ENCODE measurements at places on chromosomes 12 and 14.

GRCh38 chr12:28780096-28780495 lies 369.0 kb upstream of the FAR2 start:
- no peak for DNase-seq

- DNase-seq = no peak
Observed at GRCh38 chr12:49366096-49366651, 1.1 kb upstream of the SPATS2 start.

DNA sequence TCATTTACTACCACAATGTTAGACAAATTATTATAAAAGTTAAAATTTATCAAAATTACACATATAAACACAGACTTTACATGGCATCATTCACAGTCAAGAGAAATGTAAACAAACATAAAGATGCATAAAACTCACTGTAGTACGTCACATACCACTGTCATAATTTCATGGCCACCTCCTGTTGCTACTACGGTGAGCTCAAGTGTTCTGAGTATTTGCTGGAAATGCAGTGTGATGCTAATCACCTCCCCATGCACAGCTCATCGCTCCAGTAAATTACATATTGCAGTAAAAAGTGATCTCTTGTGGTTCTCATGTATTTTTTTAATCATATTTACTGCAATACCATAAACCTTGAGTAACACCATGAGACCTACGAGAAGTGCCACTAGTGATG lies 247.7 kb upstream of the SFSWAP start:
- no peak for DNase-seq

- DNase-seq = no peak
Observed at GRCh38 chr14:22906073-22906472, 12.9 kb downstream of the RBM23 start.

- no peak for DNase-seq
Observed at GRCh38 chr14:20417250-20418186, 4.2 kb upstream of the TEP1 start.

- no peak for DNase-seq
Observed at GRCh38 chr12:75750716-75751306, 239.4 kb upstream of the KRR1 start.

GRCh38 chr12:122318607-122319605 lies 52.6 kb upstream of the VPS33A start:
- DNase-seq = no peak

DNA sequence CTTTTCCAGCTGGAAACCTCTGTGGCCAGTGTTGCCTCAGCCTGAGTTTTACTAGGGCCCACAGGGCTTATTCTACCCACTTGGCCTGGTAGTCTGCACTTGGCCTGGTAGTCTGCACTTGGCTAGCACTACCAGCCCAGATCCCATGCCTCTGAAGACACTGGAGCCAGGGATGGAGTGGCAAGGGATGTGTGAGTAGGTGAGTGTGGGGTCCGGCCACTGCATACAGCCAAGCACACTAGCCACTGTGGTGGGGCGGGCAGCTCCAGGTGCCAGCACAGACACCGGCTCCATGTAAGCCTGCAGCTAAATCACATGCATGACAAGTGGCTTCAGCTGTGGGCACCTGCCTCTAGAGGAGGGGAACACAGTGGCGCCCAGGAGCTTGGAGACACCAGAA lies 63.4 kb upstream of the NAV3 start:
- no peak for DNase-seq

GRCh38 chr14:90354551-90355298 lies 23.0 kb upstream of the NRDE2 start:
- DNase-seq = no peak

- no peak for DNase-seq
Observed at GRCh38 chr12:2958432-2959191, 585 bp upstream of the TEAD4 start.

DNA sequence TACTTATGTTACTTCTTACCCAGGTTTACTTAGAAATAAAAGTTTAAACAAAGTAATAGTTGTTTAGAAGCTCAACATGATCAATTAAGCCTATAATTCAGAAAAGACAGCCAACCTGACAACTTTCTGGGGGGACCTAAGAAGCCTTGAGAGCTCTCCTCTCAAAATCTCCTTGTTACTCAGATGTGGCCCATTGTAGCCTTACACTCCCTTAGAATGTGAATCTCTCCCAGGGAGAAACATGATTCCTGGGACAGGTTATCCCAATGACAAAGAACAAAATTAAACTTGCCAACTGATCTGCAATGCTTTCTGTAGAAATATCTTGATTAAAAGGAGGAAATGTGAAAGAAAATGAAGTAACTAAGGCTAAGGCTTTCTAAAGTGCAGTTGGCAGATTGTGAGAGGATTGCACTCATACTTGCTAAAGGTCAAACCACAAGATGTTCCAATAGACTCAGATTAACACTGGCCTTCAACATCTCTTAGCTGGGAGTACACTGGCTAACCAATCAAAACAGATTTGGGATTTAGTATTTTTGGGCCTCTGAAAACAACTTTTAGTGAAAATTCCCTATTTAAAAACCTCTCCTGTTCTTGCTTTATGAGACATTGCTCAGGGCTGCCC lies 72.3 kb upstream of the TMX1 start:
- DNase-seq = no peak

DNA sequence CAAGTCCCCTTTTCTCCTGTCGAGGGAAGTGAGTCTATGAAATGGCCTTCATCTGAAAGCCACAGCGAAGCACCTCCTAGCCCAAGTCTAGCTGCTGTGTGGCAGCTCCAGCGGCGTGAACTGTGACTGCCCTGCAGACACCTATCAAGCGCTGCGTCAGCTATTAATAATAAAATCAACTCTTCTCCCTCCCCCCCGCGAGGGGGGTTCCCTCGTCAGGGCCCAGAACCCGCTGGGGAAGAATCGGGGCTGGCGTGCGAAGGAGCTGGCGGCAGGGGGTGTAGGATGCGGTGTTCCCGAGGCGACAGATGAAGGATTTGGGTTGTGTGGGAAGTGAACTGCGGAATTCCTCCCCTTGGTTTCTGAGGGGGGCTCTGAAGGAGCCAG lies 662 bp upstream of the ATP2A2 start:
- peak; percentile 47 for DNase-seq

DNA sequence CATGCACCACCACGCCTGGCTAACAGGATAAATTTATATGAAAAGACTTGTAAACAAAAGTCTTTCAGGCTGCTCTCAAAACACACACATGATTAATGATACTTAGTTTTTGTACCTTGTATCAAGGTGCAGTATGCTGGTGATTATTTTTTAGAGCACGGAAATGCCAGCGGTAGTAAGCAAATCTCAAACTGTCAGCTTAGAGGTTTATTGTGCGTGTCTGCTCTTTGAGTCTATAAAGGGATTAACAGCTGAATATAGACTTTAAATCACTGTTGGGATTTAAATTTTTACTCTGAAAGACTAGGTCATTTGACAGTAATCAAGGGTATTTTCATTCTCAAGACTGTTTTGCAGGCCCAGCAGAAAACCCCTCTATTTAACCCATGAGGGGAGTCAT lies 50.5 kb downstream of the PLEKHA5 start:
- no peak for DNase-seq

DNA sequence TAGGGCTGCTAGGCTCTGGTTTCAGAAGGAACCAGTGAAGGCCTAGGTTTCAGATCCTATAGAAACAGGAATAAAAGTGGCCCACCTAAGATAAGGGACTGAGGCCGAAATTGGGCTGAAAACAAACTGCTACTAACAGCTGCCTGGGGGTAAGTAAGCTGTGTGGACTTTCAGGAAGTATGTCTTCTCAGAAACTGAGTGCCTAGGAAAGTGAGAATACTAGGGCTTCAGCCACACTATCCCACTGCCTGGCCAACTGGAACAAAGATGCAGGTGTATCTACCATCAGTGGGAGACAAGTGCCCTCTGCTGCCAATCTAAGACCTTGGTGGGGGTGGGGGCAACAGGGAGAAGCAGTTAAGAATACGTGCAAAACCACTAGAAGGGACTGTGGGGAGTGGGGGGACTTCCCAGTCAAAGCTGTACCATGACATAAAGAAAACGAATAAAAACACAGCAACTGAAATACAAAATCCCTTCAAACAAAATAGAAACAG lies 82.5 kb downstream of the MED13L start:
- DNase-seq = peak; percentile 47

- no peak for DNase-seq
Observed at GRCh38 chr12:80763874-80764273, 47.2 kb downstream of the MYF5 start.

GRCh38 chr12:120164293-120164692 lies 30.2 kb downstream of the GCN1 start:
- no peak for DNase-seq

DNA sequence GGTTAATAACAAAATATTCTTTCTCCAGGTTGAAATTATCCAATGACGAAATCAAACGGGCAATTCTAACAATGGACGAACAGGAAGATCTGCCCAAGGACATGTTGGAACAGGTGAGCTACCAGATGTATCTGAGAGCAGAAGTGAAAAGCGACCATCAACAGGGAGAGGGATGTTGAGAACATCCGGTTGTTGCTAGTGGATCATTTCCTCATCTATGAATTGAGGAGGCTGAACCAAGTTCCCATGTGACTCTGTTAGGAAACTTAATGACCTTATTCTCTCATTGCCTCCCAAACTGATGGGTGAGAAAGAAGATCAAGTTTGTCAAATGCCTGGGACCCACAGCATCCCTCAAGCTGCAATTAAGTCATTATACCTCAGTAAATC lies 117.7 kb downstream of the GPR135 start:
- DNase-seq = no peak

GRCh38 chr12:68790081-68790951 lies 17.7 kb upstream of the MDM2 start:
- DNase-seq = no peak

DNA sequence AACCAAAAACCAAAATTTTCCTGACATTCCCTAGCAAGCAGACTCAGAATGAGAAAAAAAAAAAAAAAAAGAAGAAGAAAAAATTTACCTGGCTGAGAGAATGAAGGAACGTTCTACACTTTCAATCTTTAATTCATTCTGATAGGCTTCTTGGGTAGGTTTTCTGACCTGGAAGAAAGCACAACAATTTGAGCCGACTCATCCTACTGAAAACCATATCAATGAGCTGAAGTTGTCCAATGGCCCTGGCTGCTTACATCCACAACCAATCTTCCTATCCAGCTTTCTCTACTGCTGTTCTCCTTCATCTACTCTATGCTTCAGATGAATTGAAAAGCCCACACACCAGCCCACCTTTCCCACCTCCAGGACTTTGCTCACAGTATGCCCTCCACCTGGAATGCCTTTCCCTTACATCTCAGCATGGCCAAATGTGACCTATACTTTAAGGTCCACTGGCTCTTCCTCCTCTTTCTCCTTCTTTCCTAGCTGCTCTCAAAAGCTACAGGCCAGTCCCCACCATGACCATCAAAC lies 31.6 kb upstream of the NR2C1 start:
- no peak for DNase-seq

- DNase-seq = no peak
Observed at GRCh38 chr12:92074889-92075288, 70.8 kb downstream of the BTG1 start.

- peak; percentile 95 for DNase-seq
Observed at GRCh38 chr12:12813120-12814101, at the start of gene DDX47. Gene DDX47 (plus strand): TSS chr12:12813346. CDS start chr12:12813368, 22 bp downstream.

DNA sequence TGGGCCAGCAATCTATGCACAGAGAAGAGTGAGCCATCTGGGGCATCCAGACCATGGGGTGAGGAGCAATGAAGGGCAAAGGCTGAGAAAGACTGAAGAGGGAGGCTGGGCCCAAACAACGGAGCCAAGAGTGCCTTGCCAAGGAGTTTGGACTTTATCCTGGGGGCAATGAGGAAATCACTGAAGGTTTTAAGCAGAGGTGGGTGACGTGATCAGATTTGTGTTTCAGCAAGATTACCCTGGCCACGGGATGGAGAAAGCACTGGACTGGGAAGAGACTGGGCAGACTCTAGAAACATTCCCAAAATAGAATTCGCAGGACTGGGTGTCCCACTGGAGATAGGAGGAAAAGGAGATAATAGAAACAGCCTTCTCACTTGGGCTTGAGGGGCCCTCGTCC lies 65.3 kb downstream of the DPF3 start:
- no peak for DNase-seq

GRCh38 chr12:21429994-21430393 lies 7.5 kb upstream of the PYROXD1 start:
- DNase-seq = no peak

DNA sequence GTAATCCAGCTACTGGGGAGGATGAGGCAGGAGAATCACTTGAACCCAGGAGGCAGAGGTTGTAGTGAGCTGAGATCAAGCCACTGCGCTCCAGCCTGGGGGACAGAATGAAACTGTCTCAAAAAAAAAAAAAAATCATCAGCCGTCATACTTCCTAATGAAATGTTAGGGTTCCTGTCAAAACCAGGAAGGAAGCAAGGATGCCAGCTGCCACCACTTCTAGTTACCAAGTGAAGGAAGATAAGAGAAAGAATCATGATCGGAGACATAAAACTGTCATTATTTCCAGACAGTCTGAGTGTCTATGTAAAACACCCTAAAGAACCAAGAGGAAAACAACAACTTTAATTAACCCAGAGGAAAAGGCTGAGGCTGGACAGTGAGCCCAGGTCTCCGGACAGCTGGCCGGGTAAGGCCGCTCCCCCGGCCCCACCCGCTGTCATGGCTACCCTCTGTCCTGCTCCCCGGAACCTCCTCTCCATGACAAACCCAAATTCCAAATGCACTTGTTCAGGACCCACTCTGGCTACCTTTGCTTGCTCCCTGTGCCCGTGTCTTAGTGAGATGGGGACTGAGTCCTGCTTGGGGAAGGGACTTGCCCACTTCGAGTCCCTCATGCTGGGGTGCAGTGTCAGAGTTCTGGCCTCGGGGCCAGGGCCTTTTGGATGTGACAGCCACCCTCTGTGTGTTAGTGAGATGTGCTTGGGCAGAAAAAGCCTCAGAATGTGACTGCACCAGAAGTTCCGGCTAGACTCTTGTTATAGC lies 29.0 kb downstream of the SLC6A12 start:
- DNase-seq = no peak

GRCh38 chr12:107992870-107993451 lies 136.1 kb upstream of the WSCD2 start:
- DNase-seq = no peak

DNA sequence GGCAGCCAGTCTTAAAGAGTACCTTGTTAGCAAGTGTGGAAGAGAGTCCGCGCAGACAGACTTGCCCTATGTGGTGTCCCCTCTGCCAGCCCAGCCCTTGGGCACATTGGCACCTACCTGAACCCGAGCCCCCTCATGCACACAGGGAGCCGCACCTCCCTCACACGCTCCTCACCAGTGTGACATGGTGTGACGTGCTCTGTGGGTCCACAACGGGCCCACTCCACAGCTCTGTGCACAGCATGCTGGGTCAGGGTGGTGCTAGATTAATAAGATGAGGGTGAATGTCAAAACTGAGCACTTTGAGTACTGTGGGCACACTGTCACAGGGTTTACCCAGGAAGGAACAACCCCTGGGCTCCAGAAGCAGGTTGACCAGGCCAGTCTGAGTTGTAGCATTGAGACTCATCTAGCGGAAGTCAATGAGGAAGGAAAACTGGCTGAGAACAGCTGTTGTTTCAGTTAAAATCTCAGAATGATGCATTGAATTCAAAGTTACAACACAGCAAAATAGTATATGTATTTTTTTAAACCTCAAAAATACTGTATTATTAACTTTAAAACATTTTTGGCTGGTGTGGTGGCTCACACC lies 53.4 kb upstream of the AMN start:
- no peak for DNase-seq
